ENCODE measurements at places on chromosomes 5 and 9.

DNA sequence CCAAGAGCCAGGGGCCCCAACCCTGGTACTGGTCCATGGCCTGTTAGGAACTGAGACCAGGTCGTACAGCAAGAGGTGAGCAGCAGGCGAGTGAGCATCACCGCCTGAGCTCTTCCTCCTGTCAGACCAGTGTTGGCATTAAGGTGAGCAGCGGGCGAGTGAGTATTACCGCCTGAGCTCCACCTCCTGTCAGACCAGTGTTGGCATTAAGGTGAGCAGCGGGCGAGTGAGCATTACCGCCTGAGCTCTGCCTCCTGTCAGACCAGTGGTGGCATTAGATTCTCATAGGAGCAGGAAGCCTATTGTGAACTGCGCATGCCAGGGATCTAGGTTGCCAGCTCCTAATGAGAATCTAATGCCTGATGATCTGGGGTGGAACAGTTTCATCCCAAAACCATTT is 31.0 kb upstream of the UBE2QL1 start:
- DNase-seq: no peak

DNA sequence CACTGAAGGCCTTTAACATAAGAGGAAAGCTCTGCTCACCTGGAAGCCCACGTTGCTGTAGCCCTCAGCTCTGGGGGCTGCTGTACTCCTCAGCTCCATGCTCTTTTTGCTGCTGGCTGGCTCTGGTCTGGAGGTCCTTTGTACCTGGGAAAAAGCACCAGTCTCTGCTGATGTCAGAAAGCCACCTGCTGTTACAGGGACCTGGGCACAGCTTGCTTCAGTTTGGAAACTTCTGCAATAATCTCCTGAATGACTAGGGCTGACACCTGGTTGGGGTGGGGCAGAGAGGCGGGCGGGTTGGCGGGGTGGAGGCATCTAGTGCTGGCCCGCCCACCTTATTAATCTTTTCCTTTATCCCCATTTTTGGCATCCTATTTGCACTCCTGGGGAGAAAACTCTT is at the start of gene SLC28A3:
TSS of gene SLC28A3 (minus strand) at position 224 of the 400 bp plus-strand sequence. CDS start at position 99, 125 bp downstream.
- DNase-seq: no peak

DNA sequence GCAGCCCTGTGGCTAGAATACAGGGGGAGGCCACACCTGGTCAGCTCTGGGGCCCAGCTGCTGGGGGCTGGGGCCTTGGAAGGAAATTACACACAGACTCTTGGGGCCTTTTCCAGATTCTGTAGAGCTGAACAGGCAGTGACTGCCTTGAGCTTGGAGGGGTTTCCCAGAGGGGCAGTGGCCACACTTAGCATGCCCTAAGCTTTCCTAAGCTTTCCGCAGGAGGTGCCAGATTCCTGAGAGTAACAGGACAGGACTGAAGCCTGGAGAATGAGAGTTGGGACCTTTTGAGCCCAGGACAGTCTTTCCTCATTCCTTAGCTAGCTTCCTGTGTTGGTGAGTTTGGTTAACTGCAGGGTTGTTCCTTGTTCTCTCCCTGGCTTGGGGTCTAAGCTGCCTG is 1.4 kb downstream of the TBC1D13 start:
- no peak for DNase-seq

GRCh38 chr5:23840083-23840482 is 332.7 kb downstream of the PRDM9 start:
- DNase-seq: no peak

- no peak for DNase-seq
These were observed 38.3 kb downstream of the DAPK1 start for GRCh38 chr9:87535817-87536539.

DNA sequence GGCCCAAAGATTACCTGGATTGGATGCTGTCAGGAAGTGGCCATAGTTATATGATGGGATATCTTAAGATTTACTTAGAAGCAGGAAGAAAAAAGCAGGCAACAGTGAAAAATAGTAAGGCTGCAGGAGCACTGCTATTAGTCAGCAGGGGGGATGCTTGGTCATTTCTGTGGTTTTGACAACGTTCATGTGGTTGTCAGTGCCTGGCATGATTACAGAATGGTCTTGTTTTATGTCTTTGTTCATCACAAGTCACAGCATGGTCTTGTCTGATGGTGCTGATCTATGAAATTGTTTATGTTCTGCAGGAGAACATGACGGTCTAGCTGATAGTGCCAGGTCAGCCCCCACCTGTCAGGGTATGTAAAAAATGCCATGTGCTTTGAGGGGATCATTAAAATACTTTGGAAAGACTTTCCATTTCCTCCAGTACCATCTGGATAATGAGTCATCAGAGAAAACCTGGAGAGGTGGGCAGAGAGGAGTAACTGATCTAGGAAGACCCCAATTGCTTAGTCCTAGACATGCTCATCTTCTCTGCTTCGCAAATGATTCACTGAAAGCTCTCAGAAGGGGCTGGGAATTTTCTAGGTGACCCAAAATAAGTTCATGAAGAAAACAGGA is 48.5 kb downstream of the PLGRKT start:
- no peak for DNase-seq

DNA sequence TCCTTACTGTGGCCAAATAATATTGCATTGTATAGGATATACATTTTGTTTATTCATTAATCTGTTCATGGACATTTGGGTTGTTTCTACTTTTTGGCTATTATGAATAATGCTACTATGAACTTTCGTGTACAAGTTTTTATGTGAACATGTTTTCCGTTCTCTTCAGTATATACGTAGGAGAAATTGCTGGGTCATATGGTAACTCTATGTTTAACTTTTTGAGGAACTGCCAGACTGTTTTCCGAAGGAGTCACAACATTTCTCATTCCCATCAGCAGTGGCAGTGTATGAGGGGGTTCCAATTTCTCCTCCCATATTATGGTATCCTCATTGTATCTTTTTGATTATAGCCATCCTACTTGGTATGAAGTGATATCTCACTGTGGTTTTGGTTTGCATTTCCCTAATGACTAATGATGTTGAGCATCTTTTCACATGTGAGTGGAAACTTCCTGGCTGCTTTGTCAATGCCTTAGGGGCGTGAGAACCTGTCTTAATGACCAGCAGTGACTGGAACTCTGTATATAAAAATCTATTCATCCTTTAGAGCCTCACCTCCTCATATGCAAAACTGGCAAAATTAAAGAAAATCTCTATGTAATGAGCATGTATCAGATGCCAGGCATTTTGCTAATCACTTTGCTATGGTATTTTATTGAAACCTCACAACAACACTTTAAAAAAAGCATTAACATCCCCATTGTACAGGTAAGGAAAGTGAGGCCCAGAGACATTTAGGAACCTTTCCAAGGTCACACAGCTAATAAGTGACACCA is 47.8 kb upstream of the TGFBR1 start:
- peak; percentile 48 for DNase-seq

DNA sequence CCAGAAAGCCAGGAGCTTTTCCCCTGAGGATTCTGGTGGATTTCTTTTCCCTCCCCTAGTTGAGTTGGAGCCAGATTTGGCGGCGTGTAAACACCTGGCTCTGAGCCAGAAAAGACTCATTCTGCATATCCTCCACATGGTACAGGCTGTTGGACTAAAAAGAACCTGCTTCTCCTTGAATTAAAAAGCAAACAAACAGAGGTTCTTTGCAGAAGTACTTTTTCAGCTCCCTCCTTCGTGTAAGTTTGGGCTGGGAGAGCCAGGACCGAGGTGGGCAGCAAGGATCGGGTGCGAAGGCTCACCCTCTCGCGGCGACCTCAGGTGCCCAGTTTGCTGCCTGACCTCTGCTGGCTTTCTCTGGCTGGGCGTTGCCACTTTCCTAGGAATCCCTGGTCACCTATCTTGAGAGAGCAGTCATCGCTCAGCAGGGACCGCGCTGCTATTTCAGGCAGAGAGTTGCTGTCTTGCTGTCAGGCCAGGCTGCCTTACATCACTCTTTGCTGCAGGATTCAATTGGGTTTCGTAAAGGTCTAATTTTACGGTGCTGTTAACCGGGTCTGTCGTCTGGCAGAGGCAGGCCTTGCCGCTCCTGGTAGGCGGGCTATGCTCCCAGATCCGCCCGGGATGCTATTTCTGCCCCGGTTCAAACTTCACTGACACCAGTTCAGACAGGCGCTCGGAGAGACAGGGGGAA is 3.2 kb downstream of the PAPPA start:
- no peak for DNase-seq

DNA sequence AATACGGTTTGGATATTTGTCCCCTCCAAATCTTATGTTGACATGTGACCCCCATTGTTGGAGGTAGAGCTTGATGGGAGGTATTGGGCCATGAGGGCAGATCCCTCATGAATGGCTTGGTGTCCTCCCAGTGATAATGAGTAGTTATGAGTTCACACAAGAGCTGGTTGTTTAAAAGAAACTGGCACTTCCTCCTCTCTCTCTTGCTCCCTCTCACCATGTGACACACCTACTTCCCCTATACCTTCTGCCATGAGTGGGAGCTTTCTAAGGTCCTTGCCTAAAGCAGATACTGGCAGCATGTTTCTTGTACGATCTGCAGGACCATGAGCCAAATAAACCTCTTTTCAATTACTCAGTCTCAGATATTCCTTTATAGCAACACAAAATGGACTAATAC is 132.0 kb downstream of the PIK3R1 start:
- no peak for DNase-seq

- no peak for DNase-seq
These were observed 98.8 kb upstream of the NFIL3 start for GRCh38 chr9:91522481-91522880.

DNA sequence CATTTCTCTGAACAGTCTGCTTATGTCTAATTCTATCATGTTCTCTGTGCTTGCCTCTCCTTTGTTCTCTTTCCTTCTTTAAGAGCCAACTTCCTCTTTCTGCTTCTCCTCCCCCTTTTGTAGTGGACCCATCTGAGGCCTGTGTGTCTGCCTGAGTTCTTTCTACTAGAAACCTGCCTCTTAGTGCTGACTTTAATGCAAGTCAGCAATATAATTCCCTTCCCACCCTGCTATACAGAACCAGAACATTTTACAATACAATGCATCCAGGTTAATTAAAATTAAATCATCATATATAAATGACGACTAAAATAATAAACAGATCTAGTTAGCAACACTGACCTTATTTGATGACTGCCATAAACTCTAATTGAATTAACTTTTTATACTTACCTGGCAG is 82.6 kb upstream of the GAS1 start:
- no peak for DNase-seq

GRCh38 chr9:134335486-134336220 is 9.4 kb downstream of the RXRA start:
- no peak for DNase-seq

DNA sequence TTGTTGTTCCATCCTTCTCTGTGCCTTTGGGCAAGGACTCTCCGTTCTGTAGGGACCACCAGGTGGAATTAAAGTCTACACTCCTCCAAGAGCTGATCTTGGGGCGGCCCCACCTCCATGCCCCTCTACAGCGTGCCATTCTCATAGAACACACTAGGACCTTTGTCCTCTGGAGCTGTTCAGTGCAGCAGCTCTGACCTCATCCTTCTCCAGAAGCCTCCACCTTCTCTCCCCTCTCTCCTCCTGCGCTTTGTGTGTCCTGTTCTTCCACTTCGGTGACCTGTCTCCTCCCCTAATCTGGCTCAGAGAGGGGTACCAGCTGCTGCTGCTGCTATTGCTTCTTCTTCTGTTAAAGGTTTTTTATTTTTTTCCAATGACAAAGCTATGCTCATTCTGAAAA is 1.8 kb upstream of the MACROH2A1 start:
- no peak for DNase-seq

DNA sequence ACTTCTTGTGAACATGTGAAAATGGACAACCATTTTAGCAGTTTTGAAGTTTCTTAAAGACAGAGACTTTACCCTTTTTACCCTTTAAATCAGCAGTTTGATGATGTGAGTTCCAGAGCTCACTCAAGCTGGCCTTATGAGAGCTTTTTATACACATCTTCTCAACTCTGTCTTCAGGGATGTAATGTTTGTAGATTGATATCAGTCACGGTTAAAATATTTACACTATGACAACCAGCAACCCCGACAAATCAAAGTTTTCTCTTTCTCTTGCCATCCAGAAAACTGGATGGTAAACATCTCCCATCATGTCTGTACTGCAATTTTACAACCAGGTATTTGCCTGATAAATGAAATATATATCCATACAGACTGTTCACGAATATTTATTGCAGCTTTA is 233.4 kb upstream of the ST8SIA4 start:
- no peak for DNase-seq

DNA sequence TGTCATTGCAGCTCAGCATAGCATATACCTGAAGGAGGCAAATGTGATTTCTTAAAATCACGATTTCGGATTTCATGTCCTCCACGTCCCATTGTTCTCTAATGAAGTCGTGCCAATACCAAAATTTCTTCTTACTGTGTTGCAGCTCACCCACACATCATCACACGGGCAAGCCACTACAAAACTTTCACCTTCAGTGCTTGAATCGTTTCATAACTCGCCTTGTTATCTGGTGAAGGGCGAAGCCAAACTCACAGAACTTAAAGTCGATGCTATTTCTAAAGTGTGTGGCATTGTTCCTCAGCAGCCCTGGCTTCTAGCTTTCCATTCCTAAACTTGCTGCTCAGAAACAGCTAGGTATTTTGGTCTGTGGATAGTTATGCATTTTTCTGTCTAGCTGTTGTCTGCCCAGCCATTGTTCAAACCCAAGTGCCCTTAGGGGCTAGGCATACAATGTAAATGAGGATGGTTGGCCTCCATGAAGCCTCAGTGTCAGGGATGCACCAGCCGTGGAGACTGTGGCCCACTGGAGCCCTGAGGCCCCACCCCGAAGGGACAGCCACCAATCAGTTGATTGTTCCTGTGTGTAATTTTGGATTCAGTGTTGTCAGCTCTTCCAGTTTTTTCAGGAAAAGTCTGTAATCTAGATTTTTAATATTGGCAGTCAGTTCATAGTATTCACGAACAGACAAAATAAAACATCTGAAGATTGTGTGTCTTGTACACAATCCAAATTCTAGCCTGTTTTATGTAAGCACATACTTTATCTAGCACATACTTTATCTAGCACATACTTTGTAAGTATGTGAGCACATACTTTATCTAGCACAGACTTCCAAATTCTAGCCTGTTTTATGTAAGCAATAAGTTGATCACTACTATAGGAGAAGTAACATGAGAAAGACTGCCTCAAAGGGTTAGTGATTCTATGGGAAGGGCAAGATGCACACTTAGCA is 112.8 kb downstream of the DAPK1 start:
- DNase-seq: no peak

DNA sequence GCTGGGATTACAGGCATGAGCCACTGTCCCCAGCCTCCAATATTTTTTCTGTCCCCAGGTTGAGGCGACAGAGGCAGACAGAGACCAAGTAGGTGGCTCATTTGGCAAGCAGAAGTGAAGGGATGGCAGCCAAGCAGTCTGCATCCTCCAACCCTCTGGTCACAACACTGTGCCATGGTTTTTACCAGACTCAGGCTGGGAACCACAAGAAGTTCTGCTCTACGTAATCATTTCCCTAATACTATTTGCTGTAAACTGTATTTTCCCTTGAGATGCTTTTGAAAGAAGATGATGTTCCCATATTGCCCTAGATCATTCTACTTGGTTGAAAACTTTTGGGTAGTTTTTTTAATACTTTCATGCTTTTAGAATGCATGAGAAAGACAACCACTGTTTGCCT is 40.5 kb downstream of the PTTG1 start:
- no peak for DNase-seq

DNA sequence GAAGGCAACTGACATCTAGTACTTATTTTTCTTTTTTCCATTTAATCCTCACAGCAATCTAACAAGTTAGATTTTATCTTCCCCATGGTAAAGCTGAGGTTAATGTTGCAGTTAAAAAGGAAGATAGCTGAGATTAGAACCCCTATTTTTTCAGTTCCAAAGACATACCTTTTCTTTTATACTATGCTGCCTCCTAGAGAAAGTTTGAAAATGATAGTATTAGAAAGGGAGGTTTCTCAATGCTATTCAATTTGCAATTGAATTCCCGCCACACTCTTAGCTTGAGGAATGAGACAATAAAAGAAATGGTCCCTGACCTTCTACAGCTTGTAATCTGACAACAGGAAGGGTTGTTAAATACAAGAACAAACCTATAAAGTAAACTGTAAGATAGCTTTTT is 195.9 kb upstream of the TRIM32 start:
- DNase-seq: no peak
